Hematopoietic multipotent progenitor cell treated with erythropoietin and hydrocortisone succinate and interleukin-3 and kit ligand, for 4 days (in vitro differentiated cells): ENCODE measurements at places on chromosomes 1 and 21.
A peak's percentile ranks its signal among the peaks of the same experiment; 100 is the strongest.

DNA sequence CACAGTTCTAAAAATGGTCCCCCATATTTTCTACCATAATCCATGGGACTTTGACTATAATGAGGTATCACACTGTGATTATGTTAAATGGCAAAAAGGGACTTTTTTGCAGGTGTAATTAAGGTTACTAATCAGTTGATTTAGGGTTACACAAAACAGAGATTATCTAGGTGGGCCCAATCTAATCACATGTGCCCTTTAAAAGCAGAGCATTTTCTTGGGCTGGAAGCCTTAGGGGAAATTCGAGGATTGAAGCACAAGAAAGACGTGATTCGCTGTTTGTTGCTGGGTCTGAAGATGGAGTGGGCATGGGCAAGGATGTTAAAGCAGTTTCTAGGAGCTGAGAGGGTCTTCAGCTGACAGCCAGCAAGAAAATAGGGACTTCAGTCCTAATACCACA lies 13.4 kb downstream of the RAVER2 start:
- no peak for DNase-seq

- peak; percentile 25 for DNase-seq
Observed at GRCh38 chr1:160338580-160338979, 4.5 kb downstream of the COPA start.

- no peak for DNase-seq
Observed at GRCh38 chr1:18965206-18966173, 9.0 kb upstream of the IFFO2 start.

DNA sequence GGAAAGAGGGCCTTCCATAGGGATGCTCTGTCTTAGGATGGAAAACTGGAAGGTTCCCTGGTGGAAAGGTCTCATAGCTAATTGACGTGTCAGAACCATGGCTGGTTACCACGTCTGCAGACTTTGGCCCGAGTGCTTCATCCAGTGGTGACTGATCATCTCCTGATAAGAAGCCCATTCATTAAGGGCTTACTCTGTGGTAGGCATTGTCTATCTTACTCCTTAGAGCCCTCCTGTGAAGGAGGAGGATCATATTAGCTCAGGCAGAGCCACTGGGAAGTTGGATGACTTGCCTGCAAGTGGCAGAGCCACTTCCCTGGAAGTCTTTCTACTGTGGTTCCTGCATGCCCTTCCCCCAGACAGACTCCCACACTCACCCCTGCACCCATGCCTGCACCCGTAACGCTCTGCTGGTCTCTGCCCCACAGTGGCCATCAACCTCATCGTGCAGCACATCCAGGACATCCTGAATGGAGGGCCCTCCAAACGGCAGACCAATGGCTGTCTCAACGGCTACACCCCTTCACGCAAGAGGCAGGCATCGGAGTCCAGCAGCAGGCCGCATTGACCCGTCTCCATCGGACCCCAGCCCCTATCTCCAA lies 79.9 kb downstream of the UCK2 start:
- DNase-seq: no peak

- DNase-seq: no peak
Observed at GRCh38 chr1:15908597-15908996, 61.1 kb downstream of the SPEN start.

GRCh38 chr21:37041706-37042271 lies 31.1 kb downstream of the PIGP start:
- no peak for DNase-seq
